ENCODE measurements at places on chromosomes 16 and 17. TPM values are rescaled to one million over a fixed set of nuclear protein-coding genes. Genes with fewer than 3 reads are reported as not detected.

KRTAP1-5 gene
- total RNA-seq = not detected

NEUROD2 gene
- not detected for total RNA-seq

OR1A1 gene
- total RNA-seq = not detected

LDHD gene
- 7.1 TPM for total RNA-seq

TLCD1 gene
- 1.0 TPM for total RNA-seq

DNA sequence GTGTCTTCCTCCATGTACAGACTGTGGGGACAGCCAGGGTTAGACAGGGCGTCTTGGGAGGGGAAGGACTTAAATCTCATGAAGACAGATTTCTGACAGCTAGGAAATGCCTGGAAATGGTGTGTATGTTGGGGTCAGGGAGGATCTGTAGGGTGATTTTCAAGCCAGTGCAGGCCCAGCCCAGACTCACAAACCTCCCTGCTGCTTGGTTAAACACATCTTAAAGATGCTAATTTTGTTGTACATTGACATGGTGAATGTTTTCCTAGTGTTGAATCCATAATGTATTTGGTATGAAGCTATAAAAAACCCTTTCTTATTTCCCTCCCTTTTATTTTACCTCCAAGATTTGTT is 238.3 kb downstream of the CCDC182 start:
- no peak for DNase-seq

DNA sequence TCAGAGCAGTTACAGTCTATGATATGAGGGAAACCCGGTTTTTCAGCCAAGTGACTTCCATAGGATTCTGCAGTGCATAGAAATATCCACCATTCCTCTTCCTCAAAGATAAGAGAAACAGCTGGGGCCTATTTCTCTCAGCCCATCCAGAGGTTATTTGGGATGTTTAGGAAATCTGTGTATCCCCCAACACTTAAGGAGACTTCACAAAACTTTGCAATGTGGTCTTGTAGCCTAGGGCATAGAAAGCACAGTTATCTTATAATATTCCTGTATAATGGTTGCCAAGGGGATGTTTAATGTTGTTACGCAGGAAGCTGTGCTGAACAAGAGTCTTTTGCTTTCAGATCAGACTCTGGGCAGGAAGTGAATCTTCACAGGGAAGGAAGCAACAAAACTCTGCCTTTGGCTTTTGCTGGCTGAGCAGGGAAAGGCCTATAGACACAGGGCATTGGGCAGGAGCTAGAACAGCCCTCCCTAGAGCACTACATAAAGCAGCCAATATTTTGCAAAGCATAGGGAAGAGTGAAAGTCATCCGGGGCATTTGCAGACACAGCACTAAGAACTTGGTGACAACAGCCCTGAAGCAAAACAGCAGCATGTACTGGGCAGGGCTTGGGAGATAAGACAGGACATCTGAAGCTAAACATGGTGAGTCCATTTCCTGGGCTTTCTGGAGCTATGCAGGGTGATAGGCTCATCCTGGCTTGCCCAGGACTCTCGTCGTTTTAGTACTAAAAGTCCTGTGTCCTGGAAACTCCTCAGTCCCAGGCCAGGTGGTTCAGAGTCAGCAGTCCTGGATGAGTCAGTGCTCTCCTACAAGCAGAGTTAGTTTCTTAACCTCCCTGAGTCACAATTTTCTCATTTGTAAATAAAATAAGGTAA is 18.7 kb upstream of the BEAN1 start:
- no peak for DNase-seq

Measured in esophagus muscularis mucosa (tissue), 4 donors.